ENCODE measurements at places on chromosomes 7 and 10.

DNA sequence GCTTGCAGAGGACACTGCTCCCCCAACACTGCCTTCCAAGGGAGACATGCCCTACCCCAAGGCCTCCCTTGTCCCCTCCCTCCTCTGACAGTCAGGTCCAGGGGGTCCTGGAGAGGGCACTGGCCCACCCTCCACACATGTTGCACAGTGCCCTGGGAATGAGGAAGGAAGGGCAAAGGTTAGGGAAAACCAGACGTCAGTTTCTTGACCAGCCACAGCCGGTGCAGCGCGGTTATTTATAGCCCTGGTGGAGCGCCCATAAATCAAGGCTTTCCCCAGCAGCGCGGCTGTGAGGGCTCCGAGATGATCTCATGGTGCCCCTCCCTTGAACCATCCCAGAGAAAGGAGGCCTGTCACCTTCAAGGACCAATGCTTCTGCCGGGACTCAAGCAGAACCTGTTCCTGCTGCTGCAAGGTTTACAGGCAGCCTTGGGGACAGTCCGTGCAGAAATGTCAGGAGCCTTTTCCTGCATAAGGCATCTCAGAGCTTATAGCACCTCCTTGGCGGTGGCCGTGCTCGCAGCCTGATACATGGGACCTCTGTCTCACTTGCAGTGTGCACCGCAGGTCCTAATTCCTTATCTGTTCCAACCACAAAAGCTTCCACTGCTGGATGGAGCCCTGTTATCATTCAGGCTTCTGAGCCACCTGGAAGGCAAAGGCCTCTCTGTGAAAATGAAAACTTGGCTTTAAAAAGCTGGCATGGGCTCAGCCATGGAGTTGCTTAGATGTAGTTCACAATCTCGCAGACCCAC lies 127.3 kb downstream of the LHPP start:
- peak; percentile 38 for DNase-seq

DNA sequence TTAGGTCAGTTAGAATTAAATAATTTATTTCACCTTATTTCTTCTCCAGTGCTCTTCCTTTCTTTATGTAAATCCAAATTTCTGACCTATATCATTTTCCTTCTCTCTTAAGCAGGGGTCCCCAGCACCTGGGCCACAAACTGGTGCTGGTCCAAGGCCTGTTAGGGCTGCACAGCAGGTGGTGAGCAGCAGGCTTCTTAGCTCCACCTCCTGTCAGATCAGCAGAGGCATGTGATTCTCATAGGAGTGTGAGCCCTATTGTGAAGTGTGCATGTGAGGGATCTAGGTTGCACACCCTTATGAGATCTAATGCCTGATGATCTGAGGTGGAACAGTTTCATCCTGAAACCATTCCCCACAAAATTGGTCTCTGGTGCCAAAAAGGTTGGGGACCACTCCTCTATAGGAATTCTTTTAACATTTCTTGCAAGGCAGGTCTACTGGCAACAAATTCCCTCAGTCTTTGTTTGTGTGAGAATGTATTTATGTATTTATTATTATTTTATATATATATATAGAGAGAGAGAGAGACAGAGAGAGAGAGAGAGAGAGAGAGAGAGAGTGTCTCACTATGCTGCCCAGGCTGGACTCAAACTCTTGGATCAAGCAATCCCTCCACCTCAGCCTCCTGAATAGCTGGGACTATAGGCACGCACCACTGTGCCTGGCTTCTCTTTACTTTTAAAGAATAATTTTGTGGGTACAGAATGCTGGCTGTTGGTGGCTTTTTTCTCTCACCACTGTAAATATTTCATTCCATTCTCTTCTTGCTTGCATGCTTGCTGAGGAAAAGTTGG lies 4.3 kb upstream of the ABCC2 start:
- no peak for DNase-seq

DNA sequence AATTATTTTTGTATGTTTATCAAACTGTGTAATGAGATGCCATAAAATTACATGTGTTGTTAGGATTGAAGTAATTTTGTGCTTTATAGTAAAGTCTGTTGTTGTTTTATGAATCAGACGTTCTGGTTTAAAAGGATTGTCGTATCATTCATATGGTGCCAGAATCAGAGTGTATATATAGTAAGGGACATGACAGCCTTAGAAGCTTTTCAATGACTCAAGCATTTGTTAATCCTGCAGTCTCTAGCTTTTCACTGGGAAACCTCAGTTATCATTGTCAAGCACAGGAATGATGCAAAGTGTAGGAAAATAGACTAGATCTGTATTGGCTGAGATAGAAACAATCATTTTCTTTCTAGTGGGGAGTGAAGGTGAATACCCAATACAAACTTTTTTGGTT lies 57.5 kb downstream of the TRRAP start:
- DNase-seq = no peak

DNA sequence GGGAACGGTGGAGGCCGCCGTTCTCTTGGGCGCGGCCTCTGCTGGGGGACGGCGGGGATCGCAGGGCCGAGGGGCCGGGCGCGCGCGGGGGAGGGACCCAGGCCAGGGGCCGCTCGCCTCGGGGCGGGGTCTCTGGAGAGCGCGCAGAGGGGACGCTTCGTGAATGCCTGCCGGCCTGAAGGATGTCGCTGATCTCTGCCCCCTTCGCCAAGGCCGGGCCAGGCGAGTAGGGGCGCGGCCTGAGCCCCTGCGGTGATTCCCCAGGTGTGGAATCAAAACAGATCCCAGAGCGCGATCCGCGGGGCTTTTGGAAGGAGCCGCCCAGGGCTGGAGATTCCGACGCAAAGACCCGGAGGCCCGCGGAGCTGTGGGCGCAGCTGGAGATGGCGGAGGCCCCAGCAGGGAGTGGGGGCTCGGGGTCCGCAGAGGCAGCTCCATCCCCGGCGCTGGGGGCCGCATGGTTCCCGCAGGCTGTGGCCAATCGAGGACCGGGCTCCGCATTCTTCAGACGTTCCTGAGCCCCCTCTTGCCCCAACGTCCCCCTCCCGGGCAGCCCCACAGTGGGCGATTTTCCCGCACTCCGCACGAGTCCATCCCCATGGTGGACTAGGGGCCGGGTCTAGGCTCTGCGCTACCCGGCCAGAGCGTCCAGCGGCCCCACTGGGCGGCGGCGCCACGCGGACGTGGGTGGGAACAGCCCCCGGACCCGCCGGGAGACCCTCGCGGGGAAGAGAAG lies 166.0 kb downstream of the ACTR3B start:
- no peak for DNase-seq

DNA sequence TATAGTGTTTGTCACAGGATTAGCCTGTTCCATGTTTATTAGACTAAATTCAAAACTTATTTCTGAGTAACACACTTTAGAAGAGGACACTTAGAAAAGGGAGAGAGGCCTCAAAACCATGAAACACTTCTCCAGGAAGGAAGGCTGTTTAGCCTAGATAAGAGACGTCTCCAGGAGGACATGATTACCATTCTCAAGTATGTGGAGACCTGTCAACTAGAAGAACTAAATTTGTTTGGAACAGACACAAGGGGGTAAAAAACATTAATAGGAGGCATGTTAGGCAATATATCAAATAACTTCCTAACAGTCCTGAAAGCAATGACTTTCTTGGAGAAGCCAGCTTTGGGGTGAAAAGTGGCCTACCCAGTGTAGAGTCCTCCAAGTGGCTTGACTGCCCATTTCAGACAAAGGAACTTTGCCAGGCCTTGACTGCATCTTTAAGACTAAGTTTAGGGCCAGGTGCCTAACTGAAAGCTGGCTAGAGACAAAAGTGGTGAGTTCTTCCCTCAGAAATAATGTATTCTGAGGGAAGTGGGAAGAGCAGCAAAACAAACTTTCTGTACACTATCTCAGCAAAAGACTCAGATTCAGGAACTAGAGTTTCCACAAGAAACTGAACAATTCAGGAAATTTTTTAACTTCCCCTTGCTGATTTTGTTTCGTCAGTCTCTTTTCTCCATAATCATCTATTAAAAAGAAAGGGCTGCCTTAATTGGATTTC lies 11.8 kb downstream of the NCOA4 start:
- no peak for DNase-seq

- DNase-seq = no peak
Measured at GRCh38 chr7:88057655-88058054, 123.6 kb downstream of the ADAM22 start.

GRCh38 chr7:8015100-8015745 lies 46.6 kb downstream of the GLCCI1 start:
- no peak for DNase-seq

GRCh38 chr7:43879477-43879876 lies 10.2 kb upstream of the MRPS24 start:
- no peak for DNase-seq

- DNase-seq = no peak
Measured at GRCh38 chr7:20307119-20307518, 23.6 kb upstream of the ITGB8 start.

GRCh38 chr7:30921540-30922401 lies 10.1 kb downstream of the AQP1 start:
- DNase-seq = no peak

- no peak for DNase-seq
Measured at GRCh38 chr7:155532792-155533119, 13.6 kb downstream of the CNPY1 start.

DNA sequence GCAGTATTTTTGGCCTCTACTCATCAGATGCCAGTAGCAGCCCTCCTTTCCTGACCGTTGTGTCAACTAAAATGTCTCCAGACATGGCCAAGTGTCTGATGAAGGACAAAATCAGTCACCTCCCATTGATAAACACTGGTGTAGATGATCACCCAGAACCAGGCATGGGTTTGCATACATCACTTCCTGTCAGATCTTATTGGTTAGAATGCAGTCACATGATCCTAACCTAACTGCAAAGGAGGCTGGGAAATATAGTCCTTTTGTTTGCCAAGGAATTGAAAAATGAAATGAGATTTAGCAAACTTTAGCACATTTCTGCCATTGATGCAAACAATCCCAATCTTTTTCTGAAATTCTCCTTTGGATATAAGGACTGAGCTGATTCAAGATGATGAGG lies 141.4 kb downstream of the BUB3 start:
- DNase-seq = no peak

- DNase-seq = no peak
Measured at GRCh38 chr7:136194878-136195277, 217.7 kb upstream of the MTPN start.

DNA sequence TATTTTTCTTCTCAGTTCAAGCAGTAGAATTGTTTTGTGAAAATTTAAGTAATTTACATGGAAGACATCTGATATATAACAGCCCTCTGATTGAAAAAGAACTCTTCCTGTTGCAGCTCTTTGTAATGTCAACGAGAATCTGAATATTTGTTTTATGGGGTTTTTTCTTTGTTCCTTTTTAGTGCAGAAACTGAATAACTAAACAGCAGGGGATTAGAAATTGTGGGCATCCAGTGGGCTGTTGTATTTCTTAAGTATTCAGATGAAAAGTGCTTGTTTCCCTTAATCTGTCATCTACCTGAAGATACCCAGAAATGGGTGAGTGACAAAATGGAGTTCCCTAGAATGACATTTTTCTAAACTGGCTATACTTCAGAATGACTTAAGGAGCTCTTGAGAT lies 7.4 kb downstream of the ARL4A start:
- no peak for DNase-seq

DNA sequence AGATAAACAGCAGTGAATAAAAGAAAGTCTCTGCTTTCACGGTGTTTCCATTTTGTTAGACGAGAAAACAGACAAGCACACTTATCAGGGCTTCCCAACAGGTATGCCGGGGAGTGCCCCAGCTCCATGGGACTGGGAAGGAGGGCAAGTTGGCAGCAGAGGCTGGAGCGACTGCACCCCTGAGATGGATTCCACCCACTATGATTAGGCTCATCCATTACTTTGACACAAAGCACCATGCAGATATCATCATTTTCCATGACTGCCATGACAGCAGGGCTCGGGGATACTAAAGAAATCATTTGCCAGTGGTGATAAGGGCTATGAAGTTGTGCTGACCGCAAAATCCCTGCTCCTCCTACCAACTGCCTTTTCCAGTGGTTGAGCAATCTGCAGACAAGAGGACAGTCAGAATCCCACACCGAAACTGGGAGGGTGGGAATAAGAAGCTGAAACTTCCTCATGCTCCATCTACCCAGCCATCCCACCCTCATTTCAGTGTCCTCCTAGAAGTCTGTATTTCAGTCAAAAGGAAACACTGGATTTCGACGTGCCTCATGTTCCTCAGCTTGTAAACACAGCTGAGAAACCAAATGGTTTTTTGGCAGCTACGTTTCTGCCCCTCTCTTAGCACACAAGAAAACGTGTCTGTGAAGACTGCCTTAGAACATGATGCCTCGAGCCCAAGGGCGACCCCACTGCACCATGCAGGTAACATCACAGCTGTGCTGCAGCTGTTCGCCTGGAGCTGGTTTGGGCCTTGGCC lies 15.5 kb downstream of the CREB3L2 start:
- DNase-seq = no peak

GRCh38 chr10:331186-331585 lies 195.9 kb downstream of the ZMYND11 start:
- no peak for DNase-seq

DNA sequence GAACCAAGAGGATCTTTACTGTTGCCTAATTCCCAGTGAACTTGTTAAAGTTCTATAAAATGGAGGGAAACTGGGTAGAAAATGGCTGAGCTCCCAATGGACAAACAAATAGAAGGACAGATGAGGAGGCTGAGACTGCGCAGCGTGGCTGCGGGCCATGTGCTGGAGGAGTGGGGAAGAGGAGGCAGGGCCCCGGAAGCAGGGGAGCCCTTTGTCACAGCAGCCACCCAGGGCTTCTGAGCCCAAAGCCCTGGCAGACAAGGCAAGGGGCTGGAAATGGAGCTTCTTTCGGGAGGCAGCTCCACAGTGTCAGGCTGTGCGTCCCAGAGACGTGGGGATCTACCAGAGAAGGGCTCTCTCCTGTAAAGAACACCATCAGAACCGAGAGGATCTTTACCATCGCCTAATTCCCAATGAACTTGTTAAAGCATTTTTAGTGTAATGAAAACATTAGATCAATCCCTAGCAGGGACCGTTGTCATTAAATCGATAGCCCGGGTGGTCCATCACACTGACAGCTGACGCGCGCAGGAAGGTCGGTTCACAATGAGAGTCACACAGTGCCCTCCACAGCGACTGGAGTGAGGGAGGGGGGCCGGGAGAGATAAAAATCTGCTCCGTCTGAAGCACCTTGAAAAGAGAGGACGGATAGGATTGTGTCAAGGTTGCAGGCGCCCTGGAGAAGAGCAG lies 14.0 kb upstream of the CNPY1 start:
- no peak for DNase-seq

GRCh38 chr7:96161897-96162296 lies 160.0 kb downstream of the SLC25A13 start:
- DNase-seq = no peak
